Neural progenitor cell (in vitro differentiated cells): ENCODE measurements at places on chromosomes 4 and X. TPM values are rescaled to one million over a fixed set of nuclear protein-coding genes. Genes with fewer than 3 reads are reported as not detected.

DMD gene
- total RNA-seq = 27.1 and 30.6 TPM in 2 replicates

- no peak for DNase-seq
These were observed 28.3 kb downstream of the AREG start for GRCh38 chr4:74473155-74473811.

DNA sequence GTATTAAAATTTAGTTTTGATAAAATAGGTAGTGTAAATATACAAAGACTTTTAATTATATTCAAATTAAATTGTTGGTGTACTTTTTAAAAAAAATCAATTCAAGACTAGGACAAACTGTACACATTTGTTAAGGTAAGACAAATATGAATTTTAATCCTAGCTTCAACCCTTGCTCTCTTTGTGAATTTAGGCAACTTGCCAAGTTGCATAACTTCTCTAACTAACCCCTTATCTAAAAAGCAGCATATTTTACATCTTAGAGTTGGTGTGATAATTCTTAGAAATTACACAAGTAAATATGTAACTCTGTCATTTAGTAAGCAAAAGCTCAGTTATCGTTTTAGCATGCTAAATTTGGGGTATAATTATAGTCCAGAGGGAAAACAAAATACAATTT lies 78.1 kb upstream of the FSTL5 start:
- DNase-seq = no peak

GRCh38 chrX:6363188-6363587 lies 134.5 kb upstream of the NLGN4X start:
- no peak for DNase-seq

DNA sequence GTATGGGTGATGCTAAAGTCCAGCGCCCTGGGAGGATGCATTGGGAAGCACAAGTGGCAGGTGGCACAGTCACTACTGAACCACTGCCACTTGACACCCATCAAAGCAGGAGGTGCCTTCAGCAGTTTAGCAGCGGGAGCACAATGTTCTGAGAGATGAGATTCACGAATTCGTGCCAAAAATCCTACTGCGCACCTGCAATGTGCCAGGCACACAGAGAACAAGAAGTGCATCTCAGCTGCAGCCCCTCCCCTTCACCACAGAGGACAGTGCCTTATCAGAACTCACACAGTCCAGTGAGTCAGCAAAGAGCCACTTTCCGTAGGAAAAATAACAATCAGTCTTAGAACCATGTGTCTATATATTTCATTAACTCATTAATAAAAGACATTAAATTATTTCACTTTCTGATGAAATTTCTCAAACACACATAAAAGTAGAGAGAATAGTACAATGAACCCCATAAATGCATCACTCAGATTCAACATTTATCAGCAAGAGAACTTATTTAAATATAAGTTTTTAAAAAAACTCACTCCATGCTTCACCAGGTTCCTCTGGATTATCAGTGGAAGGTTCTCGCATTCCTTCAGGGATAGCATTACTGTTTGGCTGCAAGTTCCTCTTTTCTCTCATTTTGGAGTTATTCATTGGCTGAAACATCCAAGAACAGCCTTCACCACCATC lies 47.0 kb downstream of the BEND2 start:
- no peak for DNase-seq
